ENCODE measurements at places on chromosomes 1 and 21.

GRCh38 chr1:159207774-159208173 lies 3.1 kb downstream of the ACKR1 start:
- DNase-seq: no peak

GRCh38 chr1:178532392-178532791 lies 19.5 kb downstream of the TEX35 start:
- peak; percentile 88 for DNase-seq

DNA sequence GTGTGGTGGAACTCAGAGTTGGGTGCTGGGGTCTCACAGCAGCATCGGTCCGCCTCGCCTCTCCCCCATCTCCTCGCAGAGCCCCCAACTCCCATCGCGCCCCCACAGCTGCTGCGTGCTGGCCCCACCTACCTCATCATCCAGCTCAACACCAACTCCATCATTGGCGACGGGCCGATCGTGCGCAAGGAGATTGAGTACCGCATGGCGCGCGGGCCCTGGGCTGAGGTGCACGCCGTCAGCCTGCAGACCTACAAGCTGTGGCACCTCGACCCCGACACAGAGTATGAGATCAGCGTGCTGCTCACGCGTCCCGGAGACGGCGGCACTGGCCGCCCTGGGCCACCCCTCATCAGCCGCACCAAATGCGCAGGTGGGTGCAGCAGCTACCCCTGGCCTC lies 24.2 kb downstream of the PTPRU start:
- DNase-seq: no peak

DNA sequence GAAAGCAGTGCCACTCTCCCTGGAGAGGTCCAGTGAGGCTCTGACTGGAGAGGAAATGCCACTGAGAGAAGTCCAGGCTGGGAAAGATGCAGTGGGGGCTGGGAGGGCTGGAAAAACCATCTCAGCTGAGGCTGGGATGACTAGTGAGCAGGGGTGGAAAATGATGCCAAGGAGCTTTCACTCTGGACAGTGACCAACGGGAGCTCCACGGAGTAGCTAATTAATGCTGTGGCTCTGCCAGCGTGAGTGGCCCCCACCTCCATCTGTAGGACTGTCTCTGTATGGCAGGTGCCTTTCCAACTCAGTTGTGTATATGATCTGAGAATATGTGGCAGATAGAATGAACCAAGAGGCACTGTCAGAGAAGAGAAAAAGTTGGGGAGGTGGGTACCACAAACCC lies 86.7 kb downstream of the DDX20 start:
- DNase-seq: no peak

DNA sequence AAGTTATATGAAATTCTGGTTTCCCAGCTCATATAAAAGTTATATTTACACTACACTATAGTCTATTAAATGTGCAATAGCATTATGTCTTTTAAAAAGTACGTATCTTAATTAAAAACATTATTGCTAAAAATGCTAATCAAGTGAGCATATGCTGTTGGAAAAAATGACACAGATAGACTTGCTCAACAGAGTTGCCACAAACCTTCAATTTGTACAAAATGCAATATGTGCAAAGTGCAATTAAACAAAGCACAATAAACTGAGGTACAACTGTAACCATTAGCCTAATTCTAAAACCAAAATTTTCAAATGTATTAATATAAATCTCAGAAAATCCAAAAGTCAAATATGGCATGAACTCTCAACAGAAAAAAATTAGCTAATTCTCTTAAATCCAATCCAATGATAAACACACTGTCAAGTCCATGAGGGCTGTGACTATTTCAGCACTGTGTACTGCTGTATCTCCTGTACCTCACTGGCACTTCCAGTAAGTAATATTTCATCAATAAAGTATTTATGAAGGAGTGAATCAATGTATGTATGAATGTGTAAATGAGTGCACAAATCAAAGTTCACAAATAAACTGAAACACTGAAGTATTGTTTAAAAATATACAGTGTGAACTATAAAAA lies 116.3 kb downstream of the AKT3 start:
- no peak for DNase-seq

- DNase-seq: no peak
Measured at GRCh38 chr1:199920635-199921034, 106.9 kb upstream of the NR5A2 start.

- DNase-seq: no peak
Measured at GRCh38 chr1:9699361-9699760, 47.8 kb downstream of the PIK3CD start.

DNA sequence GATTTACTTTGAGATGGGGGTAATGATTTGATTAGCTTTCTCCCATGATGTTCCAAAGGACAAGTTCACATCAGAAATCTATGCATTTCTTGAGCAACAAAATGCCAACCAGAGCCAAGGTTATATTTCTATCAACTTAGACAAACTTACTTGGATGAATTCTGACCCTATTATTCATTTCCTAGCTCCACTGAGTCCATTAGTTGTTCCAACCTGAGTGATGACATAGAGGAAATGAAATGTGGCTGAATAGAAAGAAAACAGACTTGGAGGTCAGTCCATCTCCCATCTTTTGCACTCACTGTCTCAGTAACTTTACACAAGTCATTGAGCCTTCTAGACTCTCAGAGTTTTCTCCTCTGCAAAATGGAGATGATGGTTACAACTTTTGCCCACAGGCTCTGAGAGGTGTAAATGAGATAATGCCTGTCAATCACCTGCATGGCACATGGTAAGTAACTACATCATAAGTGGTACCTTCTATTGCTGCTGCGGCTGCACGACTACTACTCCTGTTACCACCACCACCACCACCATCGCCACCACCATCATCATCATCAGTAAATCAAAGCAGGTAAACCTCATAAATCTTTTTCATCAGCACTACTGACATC lies 98.2 kb downstream of the PTPN14 start:
- no peak for DNase-seq

DNA sequence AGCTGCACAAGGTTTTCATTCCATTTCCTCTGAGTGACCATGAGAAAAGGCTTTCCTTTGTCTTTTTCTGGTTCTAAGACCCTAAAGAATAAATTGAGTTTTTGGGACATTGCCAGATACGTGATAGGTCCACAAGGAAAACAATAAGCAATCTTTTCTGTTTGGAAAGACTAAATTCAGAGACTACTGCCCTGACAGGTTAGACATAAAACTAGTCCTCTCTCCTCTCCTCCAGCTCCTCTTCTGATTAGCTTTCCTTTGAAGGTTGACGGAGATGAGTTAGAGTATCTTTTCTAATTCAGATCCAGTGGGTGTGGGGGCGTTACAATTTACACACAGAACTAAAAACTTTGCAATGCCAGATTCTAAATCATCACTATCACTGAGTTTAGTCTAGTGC lies 57.8 kb upstream of the C1orf53 start:
- DNase-seq: no peak

GRCh38 chr1:36487906-36488305 lies 5.2 kb upstream of the CSF3R start:
- DNase-seq: no peak

GRCh38 chr1:36014722-36015220 lies 69.1 kb upstream of the TEKT2 start:
- no peak for DNase-seq
